ENCODE measurements at places on chromosomes 2 and 18.

- no peak for DNase-seq
These were observed 62.8 kb downstream of the INO80D start for GRCh38 chr2:206023183-206023582.

- DNase-seq: no peak
These were observed 65.6 kb downstream of the ATP8B1 start for GRCh38 chr18:57737400-57738060.

DNA sequence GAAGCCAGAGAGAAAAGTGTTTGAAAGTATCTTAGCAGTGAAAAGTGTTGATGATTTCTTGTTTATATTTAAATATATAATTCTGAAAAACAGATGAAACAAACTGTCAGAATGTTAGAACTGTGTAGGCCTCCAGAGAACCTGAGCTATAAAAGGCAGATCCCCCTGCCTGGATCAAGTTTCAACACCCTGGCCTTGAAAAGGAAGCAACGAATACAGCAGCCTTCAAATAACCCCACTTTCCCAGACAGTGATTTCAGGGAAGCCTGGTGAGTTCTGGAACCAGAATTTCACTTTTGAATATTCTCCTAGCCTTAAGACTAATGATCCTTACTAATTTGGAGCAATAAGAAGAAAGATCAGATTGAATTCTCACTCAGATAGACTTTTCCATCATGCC lies 13.3 kb upstream of the TRIM43 start:
- no peak for DNase-seq

GRCh38 chr2:122451697-122452096 lies 696.2 kb downstream of the TSN start:
- DNase-seq: no peak

- DNase-seq: no peak
These were observed 5.2 kb downstream of the STARD7 start for GRCh38 chr2:96203130-96204028.

- DNase-seq: no peak
These were observed at the start of gene HOXD4 for GRCh38 chr2:176151442-176152287. Gene HOXD4, plus strand, starts transcription at chr2:176151550. Its CDS starts 84 bp downstream, at chr2:176151634.
